ENCODE measurements at places on chromosomes 11 and 22.

GRCh38 chr22:24976442-24977218, 24.1 kb downstream of the KIAA1671 start:
- DNase-seq = no peak

DNA sequence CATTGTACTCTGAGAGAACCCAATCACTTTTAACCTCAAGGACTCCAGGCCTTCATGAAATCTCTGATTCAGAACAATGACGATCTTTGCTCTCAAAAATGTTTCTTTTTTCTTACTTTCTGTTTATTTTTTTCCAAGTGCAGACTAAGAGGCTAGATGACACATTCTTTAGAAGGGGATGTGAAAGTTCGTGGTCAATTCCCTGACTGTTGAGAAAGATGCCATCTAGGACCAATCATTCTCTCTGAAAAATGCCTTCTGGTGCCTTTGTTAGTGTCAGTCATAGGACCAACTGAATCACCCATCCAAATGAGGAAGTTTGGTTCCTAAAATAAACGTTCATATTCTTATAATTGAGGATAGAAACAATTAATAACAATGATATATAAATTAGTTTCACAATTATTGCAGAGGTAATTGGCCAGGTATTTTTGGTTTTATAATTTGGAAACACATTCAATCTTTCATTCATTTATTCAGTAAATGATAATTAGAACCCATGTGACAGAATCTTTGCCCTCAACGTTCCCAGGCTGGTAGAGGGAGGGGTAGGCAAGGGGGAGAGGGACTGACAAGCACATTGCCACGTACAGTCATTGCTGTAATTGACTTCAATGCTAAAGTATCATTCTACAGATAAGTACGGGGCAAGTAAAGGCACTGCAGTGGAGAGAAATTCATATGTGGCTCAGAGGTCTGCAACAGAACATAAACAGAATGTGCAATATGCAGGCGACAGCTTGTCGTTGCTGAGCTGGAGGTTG, 333.4 kb upstream of the MPPED2 start:
- DNase-seq = no peak

GRCh38 chr11:77201991-77202841, 74.2 kb downstream of the MYO7A start:
- DNase-seq = no peak

- DNase-seq = no peak
These were observed 39.7 kb upstream of the TTLL12 start for GRCh38 chr22:43226377-43227238.
